ENCODE measurements at places on chromosomes 7 and 10.

DNA sequence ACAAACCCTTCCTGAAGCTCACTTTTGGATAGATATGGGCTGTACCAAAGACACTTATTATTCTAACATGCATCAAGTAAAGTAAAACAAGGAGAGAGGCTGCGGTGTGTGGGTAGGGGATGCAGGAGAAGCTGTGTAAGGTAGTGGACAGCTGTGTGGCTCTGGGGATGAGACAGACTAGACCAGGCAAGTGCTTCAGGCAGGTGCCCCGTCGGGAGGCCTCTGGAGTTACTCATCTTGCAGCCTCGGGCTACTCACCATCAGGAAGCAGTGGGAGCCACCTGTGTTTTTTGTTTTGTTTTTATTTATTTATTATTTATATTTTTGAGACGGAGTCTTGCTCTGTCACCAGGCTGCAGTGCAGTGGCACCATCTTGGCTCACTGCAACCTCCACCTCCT is 49.3 kb upstream of the NCAPG2 start:
- DNase-seq = no peak

DNA sequence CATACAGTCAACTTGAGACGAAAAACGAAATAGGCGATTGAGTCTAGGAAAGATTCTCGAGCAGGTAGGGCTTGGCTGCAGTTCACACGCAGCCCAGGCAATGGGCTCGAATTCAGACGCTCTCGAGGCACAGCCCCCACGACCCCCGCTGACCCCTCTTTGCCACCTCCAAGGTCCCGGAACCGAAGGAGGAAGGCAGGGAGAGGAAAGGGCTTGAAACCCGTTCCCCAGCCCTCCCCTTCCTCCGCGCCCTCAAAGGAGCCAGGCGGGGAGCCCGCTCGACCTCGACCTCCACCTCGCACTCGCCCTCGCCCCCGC is 441 bp downstream of the CCDC186 start:
- DNase-seq = no peak

GRCh38 chr7:99752356-99752755 is 17.4 kb upstream of the CYP3A7 start:
- no peak for DNase-seq

GRCh38 chr7:46463170-46463569 is 542.1 kb upstream of the IGFBP3 start:
- DNase-seq = no peak

GRCh38 chr10:115826396-115826795 is 446.6 kb downstream of the GFRA1 start:
- DNase-seq = no peak

- DNase-seq = no peak
These were observed 17.9 kb upstream of the TRIL start for GRCh38 chr7:28976022-28976421.

- DNase-seq = no peak
These were observed 254.2 kb downstream of the COBL start for GRCh38 chr7:51062222-51062987.

DNA sequence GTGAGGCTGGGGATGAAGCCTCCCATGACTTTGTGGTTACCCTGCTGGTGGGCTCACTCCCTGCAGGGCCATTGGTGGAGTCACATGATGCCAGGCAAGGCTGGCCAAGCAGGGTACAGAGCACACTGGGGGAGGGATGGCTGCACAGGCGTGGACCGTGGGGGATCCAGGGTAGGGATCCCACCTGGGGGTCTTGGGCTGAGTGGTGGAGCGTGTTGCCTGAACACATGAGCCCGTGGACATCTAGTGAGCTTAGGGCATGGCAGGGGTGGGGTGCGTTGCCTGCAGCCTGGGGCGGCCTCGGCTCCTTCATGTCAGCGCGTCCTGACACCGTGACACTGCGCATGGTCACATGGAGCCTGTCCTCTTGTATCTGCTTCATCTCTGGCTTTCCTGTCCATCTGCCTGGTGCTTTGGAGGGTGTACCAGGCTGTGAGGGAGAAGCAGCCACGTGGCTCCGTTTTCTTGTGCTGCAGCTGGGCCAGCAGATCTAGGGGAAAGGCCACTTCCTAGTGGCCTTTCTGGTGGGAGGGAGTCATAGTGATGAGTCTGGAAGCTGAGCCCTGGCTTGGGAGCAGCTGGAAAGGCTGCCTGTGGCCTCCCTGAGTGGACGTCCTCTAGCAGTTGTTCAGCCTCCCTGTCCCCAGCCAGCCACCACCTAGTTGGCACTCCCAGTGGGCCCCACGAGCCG is 96.2 kb downstream of the LHPP start:
- no peak for DNase-seq

GRCh38 chr10:20443094-20443493 is 454.0 kb downstream of the NEBL start:
- no peak for DNase-seq

- no peak for DNase-seq
These were observed 8.8 kb upstream of the ATRNL1 start for GRCh38 chr10:115084277-115084850.

DNA sequence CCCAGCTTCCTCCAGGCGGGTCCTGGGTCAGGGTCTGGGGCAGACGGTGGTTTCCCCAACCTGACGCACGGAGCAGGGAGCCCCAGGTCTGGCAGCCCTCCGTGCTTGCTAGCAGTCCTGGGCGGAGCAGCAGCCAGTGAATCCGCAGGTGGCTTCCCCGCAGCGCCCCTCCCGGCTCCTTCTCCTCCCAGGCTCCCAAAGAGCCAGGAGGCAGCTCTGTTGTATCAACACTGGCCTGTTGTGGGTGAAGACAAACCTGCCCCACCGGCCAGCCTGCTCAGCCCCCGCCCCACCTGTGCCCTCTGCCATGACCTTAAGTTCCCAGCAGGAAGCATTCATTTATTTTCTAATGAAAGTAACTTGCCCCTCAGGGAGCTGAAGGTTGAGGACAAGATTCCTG is 24.0 kb upstream of the TMEM213 start:
- DNase-seq = no peak

DNA sequence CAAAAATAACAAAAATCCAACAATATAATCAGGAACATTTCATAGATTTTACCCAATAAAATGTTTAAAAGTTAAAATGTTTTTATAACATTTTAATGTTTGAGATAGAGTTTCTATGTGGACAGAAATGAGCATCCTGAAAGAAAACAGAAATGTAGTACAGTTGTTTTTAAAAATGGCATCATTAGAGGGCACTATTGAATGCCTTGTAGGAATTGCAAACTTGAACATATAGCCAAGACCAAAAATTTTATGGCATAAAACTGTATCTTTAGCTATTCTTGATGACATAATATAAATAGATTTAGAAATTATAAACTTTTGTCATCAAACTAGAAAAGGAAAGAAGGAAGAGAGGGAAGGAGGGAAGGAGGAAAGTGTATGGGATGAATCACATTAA is 1372.7 kb downstream of the GATA3 start:
- DNase-seq = no peak

GRCh38 chr10:16913266-16913665 is 96.0 kb upstream of the RSU1 start:
- no peak for DNase-seq

DNA sequence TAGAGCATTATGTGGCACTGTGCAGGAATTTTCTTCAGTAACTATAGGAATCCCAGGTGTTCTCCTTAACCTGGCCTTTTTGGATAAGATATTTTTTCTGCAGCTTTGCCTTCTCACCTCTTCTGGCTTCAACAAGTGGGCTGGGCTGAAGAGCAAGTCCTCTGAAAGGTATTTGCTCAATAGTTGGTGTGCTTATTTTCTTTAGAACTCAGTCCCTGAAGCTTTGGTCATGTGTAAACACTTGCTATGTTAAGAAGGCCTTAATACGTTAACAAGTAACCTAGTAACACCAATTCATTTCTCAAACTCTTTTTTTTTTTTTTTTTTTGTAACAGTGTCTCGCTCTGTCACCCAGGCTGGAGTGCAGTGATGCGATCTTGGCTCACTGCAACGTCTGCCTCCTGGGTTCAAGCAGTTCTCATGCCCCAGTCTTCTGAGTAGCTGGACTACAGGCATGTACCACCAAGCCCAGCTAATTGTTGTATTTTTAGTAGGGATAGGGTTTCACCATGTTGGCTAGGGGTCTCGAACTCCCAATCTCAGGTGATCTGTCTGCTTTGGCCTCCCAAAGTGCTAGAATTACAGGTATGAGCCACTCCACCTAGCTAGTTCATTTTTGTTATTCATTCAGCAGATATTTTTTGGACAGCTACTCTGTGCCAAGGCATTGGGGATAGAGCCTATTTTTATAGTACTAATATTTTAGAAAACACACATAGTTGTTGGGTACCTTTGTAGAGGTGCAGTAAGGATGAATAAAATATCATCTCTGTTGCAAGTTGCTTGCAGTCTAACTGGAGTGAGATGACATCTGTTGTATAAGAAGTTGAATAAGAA is 164.6 kb downstream of the SND1 start:
- DNase-seq = no peak

GRCh38 chr10:112732277-112732921 is 217.6 kb upstream of the TCF7L2 start:
- DNase-seq = no peak

DNA sequence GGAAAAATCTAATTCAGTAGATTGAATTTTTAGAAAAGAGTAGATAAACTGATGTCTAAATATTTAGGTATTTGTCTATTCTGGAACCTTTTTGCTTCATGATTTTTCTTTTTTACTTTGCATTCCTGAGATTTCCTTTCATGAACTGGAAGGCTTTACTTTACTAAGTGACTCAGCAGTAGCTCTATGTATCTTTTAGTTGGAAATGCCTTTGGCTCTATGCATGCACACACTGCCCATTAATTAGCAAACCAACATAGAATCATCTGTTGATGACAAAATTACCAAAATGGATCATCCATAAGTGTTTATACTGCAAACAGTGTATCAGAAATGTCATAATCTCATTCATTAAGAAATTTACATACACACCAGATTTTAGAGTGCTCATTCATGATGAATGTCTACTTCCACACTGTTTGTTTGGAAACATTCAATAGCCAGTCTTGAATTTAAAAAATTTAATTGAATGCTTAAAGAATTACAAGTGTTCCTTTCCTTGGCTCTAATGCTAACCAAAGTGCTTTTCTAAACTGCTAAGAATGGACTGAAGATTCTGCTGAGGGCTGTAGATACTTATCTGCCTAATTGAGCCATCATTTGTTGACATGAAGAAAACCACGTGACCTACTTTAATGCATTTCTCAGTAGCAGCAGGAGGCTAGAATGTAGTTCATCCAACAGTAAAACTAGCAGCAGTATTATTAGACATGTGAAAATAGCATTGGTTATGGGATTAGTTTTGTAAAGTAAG is 282.0 kb downstream of the ADK start:
- DNase-seq = no peak
